Chondrocyte (in vitro differentiated cells): ENCODE measurements at places on chromosomes 2 and 18.

GRCh38 chr2:126736133-126736874, 80.3 kb downstream of the GYPC start:
- no peak for DNase-seq

DNA sequence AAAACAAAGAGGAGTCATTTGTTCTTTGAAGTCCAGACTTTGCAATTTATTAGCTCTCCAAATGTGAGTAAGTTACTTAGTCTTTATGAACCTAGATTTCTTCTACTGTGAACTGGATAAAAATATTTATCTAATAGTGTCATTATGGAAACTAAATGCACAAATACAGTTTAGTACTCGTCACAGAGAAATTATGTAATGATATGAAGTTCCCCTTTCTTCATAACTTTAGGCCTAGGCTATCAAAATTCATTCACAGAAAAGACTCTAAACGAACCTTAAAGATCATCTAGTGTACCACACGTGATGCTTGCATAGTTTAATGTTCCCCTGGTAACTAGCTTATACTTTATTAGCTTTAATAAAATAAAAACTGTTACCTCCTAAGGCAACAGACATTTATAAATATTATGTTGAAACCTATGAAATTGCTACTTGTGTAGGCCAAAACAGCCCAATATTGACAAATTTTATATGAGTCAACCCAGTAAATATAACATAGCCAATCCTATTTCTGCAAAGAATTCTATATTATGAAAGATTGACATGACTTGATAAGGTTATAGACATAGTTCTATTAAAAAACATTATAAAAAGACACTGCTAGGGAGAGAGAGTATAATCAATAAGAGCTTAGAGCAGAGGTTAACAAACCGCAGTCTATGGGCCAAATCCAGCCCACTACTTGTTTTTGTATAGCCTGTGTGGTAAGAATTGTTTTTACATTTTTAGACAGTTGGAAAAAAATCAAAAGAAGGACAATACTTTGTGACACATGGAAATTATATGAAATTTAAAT, 44.9 kb upstream of the ITPRID2 start:
- DNase-seq = no peak

DNA sequence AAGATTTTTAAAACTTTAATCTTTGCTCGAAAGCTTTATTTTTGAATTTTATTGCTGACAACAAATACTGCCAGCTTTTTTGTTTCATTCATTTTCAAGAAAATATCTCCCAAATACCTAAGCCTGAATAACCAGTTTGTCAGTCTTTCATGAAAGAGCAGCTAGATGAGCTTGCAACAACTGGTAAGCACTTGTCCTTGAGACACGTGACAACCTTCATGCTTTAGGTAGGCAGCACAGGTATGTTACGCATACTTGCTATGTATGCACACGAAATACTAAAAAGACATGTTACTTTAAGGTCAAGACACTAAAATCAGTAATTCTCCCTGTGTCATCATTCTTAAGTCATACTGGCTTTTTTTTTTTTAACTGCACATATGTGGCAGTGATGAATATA, 12.3 kb downstream of the CEBPZ start:
- no peak for DNase-seq

- DNase-seq = no peak
Observed at GRCh38 chr18:75250471-75250821, 39.8 kb downstream of the TSHZ1 start.

- no peak for DNase-seq
Observed at GRCh38 chr2:10042301-10043161, 819 bp upstream of the KLF11 start.

DNA sequence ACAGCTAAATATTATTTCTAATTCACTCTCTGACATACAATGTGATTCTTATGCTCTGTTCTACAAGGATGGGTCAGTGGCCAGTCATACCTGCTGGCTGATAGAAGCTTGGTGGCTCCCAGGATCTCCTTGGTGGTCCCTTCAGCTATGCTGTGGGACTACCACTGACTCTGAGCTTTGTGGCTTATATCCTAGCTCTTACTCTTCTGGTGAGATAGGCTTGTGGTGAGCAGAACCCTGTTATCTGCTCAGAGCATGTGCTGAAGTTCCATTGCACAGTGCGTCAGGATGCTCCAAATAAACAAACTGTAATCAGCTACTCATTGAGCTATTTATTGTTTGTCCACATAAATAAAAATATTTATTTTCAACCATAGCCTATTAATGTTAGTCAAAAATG, 51.7 kb downstream of the MFSD6 start:
- DNase-seq = no peak

DNA sequence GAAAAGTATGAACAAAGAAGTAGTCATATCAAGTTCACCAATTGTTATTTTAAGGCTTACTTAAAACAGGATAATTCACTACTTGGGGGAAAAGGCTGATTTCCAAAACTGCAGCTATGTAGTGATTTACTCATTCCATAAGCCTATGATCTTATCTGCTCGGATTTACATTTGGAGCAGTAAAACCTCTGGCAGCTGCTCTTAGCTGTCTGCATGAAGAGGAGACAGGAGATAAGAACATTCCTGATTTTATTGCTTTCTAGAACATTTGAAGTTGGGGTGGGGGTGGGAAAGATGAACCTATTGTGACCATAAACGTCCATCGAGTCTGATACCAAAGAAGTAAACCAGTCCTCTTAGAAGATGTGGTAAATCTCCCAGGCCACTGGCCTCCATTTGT, 120.9 kb downstream of the MMADHC start:
- no peak for DNase-seq

DNA sequence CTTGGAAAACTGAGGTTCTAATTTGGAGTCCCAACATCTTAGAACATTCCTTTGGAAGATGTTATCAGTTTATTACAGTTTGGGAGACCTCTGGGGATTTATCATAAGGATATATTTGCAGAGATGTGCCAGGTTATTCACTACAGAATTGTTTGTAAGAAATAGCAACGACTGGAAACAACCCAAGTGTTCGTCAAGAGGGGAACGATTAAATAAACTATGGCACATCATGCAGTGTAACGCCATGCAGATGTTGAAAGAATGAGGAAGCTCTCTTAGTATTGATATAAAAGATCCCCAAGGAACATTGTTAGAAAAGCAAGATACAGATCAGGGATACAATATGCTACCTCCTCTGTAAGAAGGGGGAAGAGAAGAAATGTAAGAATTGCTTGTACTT, 210.6 kb downstream of the TMEM247 start:
- DNase-seq = no peak

DNA sequence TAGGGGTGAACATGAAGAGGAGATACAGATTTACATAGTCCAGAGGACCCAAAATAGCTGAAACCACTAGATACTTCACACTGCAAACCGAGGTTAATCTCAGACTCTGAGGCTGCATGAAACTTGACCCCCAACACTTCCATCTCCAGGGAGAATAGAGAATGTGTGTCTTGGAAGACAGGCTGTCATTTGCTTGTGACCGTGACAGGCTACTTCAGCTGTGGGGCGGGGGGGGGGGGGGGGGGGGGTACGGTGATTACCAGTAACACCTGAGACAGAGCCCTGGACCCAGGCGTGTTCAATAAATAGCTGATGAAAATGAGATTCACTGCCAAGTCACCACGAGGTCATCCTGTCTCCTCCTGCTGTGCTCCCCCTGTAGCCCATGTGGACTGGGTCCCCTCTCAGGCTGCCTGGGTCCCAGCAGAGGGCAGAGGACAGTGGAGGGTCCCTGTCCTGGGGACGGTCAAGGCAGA, 5.7 kb upstream of the KLHL29 start:
- no peak for DNase-seq

- DNase-seq = no peak
Observed at GRCh38 chr2:152546230-152546837, 170.9 kb downstream of the PRPF40A start.

DNA sequence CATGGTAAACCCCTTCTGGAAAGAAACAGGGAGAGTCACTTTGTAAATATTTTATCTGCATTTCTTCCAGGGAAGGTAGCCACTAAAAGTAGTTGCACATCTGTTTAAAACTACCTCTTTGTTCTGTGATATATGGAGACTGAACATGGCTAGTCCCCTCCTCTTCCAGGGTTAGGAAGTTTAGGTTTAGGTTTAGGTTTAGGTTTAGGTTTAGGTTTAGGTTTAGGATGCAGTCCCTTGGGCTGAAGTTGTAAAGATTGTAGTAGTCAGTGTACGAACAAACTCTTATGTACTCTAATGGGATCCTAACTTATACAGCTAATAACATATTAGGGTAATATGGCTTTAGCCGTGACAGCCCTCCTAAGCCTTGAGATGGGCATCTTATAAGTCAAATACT, 880.2 kb upstream of the TMEFF2 start:
- DNase-seq = no peak

- DNase-seq = peak; percentile 59
Observed at GRCh38 chr2:20182241-20182931, 42.5 kb downstream of the SDC1 start.

DNA sequence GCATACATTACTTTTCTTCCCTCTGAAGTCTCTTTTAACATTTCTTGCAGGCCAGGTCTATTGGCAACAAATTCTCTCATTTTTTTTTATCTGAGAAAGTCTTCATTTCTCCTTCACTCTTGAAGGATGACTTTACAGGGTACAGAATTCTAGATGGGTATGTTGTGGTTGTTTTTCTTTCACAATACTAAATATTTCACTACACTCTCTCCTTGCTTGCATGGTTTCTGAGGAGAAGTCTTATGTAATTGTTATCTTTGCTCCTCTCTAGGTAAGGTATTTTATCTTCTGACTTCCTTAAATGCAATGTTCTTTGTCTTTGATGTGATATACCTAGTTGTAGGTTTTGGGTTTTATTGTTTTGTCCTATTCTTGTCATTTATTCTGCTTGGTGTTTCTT, 371.1 kb downstream of the FIGN start:
- DNase-seq = no peak

DNA sequence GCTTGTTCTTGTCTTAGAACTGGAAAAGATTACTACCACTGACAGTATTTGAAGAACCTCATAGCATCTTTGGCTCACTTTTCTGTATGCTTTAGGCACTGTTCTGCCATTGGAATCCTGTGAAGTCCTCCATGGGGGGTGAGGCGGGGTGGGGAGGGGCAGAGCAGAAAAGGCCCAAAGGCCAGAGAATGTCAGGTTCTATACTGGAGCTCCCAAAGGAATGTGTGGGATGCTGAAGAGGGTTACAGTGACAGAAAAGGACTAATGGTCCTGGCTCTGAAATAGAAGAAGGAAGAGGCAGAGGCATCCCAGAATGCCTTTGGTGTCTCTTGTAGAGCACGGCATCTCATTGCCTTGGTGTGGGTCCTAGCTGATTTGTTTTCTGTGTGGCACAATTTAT, 141.9 kb downstream of the HAUS1 start:
- DNase-seq = no peak

GRCh38 chr2:86253424-86253823, 54.2 kb downstream of the MRPL35 start:
- no peak for DNase-seq

- DNase-seq = peak; percentile 81
Observed at GRCh38 chr2:59732871-59733566, 820.4 kb downstream of the BCL11A start.

DNA sequence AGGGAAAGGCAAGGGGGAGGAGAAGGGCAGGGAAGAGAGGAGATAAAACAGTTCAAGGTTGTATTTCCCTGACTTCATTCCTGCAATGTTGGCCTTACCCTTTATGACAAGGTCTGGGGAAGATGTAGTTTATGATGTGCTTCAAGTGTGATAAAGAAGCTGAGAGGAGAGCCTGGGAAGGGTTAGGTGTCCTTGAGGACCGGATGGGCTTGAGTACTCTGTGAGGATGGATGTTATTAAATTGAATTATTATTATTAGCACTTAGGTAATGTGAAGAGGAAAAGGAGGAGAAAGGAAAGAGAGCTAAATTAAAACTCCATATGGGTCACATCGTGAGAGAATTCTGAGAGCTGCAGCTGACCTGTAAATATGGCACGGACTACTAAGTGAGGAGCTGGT, 719.4 kb upstream of the CELF4 start:
- no peak for DNase-seq

DNA sequence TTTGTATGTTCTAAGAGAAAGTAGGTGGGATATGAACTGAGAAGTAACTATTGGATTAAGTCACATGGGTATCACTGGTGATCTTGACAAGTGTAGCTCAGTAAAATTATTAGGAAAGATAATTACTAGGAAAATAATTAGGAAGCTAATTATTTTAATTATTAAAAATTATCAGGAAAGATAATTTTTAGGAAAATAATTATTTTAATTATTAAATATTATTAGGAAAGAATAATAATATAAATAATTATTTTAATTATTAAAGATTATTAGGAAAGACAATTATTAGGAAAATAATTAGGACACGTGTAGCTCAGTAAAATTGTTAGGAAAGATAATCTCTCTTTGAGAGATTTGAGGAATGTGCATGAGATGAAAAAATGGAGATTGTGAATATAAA, 623.4 kb upstream of the PIK3C3 start:
- DNase-seq = no peak

DNA sequence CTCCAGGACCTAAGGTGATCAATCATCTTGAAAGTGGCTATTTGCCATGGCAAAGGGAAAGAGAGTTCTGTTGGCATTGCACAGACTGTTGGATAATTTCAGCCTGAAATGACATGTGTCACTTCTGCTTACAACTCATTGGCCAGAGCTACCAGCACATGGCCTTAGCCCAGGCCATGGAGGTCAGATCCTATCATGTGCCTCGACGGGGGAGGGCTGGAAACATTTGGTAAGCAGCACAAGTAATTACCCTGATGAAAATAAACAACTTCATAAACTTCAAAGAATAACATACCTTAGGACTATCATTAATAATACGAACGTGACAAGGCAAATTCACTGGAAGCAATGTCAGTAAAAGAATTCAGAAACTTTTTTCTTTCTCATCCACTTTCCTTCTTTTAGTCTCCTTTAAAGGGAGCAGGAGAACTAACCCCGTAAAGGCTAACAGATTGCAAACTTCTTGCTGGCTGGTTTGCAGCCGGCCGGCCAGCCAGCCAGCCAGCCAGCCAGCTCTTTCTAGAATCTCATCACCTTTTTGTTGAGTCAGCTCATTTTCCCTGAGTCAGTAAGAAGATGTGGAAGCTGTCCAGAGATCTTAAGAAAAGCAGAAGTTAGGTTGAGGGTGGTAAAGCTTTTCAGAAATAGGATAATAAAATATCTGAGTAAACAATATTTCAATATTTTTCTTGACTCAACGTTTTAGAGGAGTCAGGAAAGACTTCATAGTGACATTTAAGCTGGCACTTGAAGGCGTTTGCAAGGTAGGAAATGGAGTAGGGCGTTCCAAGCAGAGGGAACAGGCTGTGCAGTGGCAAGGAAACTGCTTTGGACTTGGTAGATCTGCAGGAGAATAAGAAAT, 31.9 kb downstream of the CNRIP1 start:
- no peak for DNase-seq

GRCh38 chr2:112749755-112750559, 14.5 kb downstream of the CKAP2L start:
- DNase-seq = no peak

GRCh38 chr2:226093364-226093763, 693.9 kb downstream of the NYAP2 start:
- DNase-seq = no peak

GRCh38 chr18:42051411-42051810, 96.4 kb downstream of the PIK3C3 start:
- DNase-seq = no peak

GRCh38 chr2:182852090-182852489, 14.3 kb downstream of the FRZB start:
- no peak for DNase-seq

- no peak for DNase-seq
Observed at GRCh38 chr2:76599732-76600368, 889.1 kb upstream of the GCFC2 start.
